ENCODE measurements at places on chromosomes 11 and 22.
A peak's percentile ranks its signal among the peaks of the same experiment; 100 is the strongest.

GRCh38 chr11:47860536-47860935, 12.4 kb upstream of the NUP160 start:
- DNase-seq: no peak

DNA sequence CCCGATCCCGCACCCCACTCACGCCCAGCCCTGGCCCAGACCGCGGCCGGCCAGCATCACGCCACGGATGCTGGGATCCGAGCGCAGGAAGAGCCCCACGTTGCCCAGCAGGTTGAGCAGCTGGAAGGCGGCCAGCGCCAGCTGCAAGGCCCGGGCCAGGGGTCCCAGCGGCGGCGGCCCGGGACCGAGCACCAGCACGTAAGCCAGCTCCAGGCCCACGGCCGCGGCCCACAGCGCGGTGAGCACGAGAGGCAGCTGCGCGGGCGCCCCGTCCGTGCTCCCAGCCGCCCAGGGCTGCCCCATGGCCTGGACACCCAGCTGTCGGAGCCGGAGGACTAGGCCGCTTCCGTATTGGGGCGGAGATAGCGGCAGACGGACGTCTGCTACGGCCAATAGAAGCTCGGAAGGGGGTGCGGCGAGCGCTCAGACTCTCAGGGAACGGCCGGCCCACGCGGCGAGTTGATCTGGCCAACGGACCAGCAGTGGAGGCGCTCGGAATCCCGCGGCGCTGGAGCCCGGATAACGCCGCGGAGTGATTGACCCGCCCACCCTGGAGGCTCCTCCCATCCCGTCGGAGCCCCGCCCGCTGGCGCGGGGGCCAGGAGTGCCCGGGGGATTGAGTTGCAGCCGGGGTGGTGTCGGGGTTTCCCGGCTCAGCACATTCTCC, at the start of gene ZDHHC24:
Gene ZDHHC24, minus strand, starts transcription at position 348 of the 667 bp plus-strand sequence. Its CDS starts 45 bp downstream, at position 303.
- DNase-seq: peak; percentile 75

DNA sequence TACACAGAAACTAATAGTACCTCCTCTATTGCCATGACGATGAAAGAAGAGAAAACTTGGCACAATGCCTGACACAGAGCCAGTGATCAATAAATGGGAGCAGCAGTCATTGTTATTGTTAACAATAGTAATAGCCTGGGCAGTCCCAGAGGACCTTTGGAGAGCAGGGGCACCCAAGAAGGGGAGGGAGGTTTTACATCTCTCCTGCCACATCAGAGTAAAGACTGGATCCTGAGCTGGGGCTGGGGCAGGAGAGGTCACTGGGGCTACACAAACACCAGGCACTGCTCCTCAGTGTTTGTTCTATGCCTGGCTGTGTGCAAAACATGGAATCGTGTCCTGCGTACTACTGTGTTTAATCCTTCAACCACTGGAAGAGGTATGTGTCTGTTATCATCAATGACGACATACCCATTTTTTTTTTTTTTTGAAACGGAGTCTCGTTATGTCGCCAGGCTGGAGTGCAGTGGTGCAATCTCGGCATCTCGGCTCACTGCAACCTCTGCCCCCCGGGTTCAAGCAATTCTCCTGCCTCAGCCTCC, 25.0 kb upstream of the CREB3L1 start:
- no peak for DNase-seq

- no peak for DNase-seq
These were observed 83.7 kb downstream of the RPL27A start for GRCh38 chr11:8766043-8766987.

GRCh38 chr22:23915290-23915689, 21.1 kb downstream of the MIF start:
- DNase-seq: no peak

DNA sequence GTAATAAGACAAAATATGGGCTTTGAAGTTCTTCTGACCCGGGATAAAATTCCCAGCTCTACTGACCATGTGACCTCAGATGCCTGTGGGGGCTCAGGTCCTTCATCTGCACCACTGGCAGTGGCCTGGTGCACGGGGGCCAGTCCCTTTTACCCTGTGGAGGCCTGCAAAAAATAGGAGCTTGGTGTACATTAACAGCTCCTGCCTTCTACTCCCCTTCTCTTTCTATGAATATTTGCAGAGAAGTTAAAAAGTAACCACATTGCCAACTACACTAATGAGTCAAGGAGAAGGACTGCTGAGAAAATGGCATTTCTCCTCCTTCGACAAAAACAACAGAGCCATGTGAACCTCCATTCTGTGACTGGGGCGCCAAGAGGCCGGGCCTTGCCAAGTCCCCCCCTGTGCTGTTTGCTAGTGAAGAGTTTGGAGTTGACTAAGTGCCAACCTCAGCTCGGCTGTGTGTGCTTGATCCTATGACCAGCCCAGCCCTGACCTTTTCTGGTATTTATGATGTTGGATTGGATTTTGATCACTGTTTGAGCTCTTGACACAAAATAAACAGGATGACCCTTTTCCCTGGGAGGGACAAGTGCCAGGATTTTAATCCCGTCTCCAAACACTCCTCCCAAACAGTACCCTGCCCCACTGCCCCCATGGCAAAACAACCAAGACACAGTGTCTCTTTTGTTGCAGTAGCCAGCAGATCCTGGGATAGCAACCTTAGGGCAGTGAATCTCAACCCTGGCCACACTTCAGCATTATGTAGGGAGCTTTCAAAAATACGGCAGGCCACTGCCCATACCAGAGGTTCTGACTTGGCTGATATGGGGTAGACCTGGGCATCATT, 380.1 kb downstream of the LARGE1 start:
- DNase-seq: no peak

All from stimulated activated CD4-positive, alpha-beta T cell treated with anti-CD3 and anti-CD28 coated beads, Interleukin-1b, Interleukin-23, amount 100 ng/mL, for 24 hours (primary cell).